Activated naive CD8-positive, alpha-beta T cell treated with anti-CD3 and anti-CD28 coated beads, Interleukin-2, amount 50 U/mL, for 24 hours (primary cell): ENCODE measurements at places on chromosomes 6 and 20.

DNA sequence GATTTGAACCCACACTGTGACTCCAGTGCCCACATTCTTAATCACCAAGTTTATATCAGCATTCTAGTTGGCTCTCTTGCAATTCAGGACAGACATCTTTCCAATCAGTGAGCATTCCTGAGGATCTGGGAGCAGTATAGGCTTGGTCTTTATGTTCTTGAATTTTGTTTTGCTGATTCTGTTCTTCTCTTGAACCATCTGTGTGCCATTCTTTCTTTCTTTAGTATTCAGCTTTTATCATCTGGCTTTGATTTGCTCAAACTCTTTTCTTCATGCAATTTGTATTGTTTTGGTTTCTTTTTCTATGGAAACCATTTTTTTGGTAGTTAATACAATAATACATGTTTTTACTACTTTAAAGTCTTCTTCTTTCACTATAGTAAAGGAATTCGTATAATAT is 162.4 kb downstream of the CD109 start:
- no peak for DNase-seq

DNA sequence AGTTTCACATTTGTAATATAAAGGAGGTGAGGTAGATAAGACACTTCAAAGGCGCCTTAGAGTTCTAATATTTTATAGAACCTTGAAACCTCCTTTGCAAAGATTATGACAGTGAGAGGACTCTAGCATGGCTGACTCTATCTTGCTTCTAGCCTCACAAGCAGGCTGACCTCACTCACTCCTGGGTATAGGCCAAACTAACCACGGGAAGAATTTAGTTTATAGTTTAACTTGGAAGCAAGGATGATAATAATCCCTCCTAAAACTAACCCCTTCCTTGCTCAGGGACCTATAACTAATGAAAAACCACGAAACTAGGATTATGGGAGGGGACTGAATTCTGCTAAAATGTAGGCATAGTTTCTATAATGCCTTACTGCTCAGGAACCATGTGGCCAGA is 84.3 kb downstream of the FILIP1 start:
- no peak for DNase-seq

- no peak for DNase-seq
Observed at GRCh38 chr6:87636315-87636714, 46.4 kb downstream of the ORC3 start.

DNA sequence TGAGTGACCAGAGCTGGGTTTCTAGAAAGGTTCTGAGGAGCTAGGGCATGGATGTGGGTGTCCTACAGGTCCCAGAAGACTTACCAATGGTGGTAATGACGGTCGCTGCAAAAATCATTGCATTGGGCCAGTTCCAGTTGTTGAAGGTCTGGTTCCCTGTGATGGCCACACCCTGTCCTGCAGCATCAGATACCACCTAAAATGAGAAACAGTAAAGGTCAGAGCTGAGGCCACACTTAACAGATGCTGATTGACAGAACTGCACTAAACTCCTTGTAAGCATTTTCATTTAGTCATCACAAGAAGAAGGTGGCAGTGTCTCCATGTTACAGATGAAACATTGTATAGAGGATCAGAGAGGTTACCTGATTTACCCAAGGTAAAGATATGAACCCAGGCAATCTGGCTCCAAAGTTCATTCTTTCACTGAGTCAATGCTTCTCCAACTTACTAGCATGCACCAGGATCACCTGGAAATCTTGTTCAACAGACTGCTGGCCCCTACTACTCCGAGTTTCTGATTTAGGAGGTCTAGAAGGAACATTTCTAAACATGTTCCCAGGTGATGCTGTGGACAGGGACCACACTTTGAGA is 33.4 kb downstream of the KCNK5 start:
- no peak for DNase-seq

DNA sequence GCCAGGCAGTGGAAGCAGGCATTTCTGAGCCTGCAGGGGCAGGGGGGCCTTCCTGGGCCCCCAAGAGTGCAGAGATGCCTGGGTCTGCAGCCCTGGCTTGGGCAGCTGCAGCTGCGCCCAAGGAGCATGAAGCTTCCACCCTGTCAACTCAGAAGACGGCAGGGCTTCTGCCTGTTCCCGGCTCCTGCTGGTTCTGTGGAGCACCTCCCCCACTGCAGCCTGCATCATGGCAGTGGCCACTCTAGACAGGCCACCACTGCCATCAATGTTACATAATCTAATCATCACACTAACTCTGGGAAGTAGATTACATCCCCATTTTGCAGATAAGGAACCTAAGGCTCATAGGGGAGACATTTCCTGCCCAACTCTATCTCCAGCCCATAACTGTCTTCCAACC is 21.1 kb upstream of the TOP1 start:
- DNase-seq, result no peak

GRCh38 chr20:63979229-63979556 is 249 bp downstream of the SAMD10 start:
- no peak for DNase-seq

DNA sequence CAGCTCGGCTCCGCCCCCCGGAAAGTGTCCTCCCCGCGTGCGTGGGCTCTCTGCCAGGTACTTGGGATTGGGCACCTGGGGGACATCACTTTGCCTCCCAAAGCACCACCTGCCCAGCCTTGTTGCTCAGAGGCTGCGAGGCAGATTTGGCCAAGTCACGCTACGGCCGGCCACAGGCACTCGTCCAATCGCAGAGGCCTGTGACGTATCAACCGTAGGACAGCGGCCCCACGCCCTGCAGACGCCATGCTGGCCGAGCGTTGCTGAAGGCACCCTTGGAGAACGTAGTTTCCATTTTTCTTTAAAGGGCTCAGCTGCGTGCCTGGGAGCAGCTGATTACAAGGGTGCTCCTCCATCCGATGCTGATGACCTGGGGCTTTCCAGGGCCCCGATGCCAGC is 3.1 kb downstream of the NTSR1 start:
- DNase-seq, result no peak

GRCh38 chr6:121652223-121652622 is 216.8 kb downstream of the GJA1 start:
- DNase-seq, result no peak

- DNase-seq, result peak; percentile 38
Observed at GRCh38 chr6:75526502-75527127, 33.0 kb upstream of the FILIP1 start.

- no peak for DNase-seq
Observed at GRCh38 chr6:124076336-124077048, 272.8 kb downstream of the NKAIN2 start.

GRCh38 chr6:48563433-48563832 is 452.4 kb upstream of the PTCHD4 start:
- no peak for DNase-seq

DNA sequence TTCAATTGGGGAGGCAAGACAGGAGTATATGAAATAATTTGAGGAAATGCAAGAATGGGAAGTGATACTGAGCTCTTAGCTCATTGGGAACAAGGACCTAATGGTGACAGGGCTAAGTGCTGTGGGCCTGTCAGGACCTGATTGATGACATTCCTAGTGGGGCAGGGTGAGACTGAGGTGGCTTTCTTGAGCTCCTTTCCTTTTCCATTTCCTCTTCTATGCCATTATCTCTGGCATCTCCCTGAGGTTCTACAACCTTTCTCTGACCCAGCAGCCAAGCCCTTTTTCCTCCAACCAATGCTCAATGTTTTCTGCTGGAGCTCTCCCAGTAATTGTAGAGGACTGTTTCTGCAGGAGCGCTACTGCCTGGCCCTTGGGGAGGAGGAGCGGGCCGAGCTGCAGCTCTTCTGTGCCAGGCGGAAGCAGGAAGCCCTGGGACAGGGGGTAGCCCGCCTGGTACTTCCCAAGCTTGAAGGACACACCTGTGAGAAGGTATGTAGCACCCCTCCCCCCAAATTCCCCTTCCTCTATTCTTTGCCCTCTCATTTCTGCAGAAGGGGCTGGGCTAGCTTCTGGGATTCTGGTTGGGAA is 2.8 kb upstream of the TOMM6 start:
- DNase-seq, result no peak

GRCh38 chr6:17984399-17984798 is 3.0 kb downstream of the KIF13A start:
- DNase-seq, result no peak

DNA sequence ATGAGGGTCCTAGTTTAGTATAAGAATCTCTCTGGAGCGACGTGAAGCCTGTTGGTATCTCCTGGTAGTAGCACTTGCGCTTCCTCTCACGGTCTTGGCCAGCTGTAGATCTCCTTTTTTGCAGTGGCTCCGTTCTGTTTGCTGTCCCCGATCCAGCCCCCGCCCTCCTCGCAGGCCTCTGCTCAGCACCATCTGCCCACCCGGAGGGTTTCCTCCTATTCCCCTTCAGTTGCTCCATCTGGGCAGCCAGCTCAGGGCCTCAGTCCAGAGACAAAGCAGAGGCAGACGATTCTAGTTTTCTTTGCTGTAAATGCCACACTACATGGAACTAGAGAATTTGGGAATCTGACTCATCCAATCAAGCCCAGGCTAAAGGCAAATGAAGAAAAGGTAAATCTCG is 126.6 kb downstream of the TIAM2 start:
- no peak for DNase-seq

DNA sequence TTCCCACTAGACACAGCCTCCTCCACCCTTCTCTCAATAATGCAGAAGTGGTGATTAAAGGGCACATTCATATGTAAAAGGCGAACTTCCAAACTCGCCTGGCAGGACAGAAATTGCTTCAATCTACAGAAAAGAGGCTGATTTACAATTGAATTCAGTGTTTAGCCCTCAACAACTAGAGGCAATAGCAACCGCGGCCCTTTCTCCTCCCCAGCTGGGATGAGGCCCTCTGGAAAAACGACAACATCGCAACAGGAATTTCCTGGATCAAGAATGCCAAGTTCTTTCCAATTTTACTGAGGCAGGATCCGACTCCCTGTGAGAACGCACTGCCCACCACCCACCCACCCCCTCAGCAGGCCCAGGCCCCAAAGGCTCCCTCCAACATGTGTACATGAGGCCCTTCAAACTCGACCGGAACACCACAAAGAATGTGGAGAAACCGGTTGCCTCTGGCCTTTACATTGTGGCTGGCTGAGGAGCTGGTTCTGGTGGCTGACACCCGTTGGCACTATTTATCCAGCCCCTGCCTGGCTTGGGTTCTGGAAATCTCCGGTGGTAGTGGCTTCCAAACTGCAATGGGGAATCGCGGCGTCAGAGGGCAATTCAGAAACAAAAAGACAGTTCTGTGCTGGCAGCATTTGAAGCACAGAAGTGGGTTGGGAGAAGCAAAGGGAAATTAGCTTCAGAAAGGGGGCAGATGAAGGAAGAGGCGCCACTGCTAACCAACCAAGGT is 36.8 kb downstream of the ZMYND8 start:
- DNase-seq, result no peak

- DNase-seq, result no peak
Observed at GRCh38 chr6:161076181-161076677, 84.7 kb downstream of the MAP3K4 start.

GRCh38 chr6:54860739-54861138 is 14.2 kb downstream of the FAM83B start:
- no peak for DNase-seq

DNA sequence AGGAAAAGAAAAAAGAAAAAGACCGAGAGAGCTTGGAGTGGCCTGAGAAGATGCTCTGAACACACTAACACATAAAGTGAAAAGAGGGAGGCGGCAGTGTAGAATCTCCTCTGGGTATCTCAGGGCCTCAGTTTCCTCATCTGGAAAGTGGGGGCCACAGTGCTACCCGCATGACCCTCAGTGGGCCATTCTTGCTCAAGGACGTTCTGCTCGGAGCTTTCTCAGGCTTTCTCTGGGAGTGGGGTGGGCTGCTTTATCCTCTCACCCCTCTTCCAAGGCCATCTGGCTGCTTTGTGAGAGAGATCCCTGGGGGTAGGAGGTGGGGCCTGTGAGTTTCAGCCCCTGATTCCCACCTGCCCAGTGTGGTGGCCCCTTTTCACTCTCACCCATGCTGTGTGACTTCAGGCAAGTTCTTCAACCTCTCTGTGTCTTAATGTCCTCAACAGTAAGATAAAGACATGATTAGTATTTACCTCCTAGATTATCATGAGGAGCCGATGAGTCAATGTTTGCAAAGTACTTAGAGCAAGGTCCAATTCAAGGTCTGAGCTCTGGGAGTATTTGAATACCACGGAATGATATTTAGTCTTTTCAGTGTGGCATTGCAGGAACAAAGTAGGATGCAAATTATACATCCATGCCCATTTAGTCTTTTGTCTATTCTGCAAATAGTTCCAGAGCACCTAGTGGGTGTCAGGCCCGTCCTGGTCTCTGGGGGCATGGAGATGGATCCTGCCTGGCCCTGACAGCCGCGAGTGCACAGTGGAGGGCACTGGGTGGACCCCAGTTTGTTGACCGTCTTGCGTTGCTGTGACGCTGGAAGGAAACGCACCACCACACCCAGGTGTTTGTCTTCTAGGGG is 34.3 kb downstream of the SRC start:
- DNase-seq, result no peak

DNA sequence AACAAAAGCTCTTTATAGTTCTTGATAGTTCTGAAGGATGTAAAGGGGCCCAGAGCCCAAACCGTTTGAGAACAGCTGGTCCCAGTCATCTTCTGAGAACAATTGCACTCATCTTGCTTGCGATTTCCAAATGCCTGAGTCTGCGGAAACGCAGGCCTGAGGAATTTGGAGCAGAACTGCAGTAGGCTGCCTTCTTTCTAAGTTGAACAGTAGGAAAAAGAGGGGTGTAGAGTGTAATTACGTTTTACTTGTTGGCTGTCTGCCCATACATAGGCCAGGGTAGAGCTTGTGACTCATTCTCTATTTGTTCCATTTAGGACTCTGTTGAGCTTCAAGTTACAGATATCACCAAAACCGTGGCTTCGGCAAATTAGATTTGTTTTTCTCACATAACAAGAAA is 42.0 kb upstream of the KIF16B start:
- no peak for DNase-seq

DNA sequence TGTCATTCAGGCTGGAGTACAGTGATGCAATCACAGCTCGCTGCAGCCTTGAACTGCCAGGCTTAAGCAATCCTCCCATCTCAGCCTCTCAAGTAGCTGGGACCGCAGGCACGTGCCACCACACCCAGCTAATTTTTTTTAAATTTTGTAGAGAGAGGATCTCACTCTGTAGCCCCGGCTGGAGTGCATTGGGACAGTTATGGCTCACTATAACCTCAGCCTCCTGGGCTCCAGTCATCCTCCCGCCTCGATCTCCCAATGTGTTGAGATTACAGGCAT is 86.5 kb downstream of the SERAC1 start:
- no peak for DNase-seq

GRCh38 chr6:146445233-146445632 is 98.4 kb upstream of the RAB32 start:
- DNase-seq, result no peak

DNA sequence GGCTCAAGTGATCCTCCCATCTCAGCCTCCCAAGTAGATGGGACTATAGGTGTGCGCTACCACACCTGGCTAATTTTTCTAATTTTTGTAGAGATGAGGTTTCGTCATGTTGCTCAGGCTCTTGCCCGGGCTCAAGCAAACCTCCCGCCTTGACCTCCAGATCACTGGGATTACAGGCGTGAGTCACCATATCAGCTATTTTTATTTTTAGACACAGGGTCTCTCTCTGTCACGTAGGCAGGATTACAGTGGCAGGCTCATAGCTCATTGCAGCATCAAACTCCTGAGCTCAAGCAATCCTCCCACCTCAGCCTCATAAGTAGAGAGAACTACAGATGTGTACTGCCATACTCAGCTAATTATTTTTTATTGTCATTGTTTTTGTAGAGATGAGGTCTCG is 41.7 kb downstream of the SLC23A2 start:
- DNase-seq, result no peak

- DNase-seq, result no peak
Observed at GRCh38 chr20:51767867-51768758, at the start of gene ATP9A. Gene ATP9A, minus strand, starts transcription at chr20:51768390. Its CDS starts 21 bp downstream, at chr20:51768369.
